ENCODE measurements at places on chromosomes 3 and 15. TPM values are rescaled to one million over a fixed set of nuclear protein-coding genes. Genes with fewer than 3 reads are reported as not detected.

The DOCK3 gene
- 1.4 TPM for total RNA-seq

GRCh38 chr3:94402126-94402525, 339.3 kb downstream of the NSUN3 start:
- no peaks in the 10 kb centered on the region for H3K27me3 ChIP-seq
- no peak for DNase-seq
- no peaks in the 10 kb centered on the region for H3K4me1 ChIP-seq
- no peak overlapping the region for H3K27ac ChIP-seq
- no peaks in the 10 kb centered on the region for H3K36me3 ChIP-seq

DNA sequence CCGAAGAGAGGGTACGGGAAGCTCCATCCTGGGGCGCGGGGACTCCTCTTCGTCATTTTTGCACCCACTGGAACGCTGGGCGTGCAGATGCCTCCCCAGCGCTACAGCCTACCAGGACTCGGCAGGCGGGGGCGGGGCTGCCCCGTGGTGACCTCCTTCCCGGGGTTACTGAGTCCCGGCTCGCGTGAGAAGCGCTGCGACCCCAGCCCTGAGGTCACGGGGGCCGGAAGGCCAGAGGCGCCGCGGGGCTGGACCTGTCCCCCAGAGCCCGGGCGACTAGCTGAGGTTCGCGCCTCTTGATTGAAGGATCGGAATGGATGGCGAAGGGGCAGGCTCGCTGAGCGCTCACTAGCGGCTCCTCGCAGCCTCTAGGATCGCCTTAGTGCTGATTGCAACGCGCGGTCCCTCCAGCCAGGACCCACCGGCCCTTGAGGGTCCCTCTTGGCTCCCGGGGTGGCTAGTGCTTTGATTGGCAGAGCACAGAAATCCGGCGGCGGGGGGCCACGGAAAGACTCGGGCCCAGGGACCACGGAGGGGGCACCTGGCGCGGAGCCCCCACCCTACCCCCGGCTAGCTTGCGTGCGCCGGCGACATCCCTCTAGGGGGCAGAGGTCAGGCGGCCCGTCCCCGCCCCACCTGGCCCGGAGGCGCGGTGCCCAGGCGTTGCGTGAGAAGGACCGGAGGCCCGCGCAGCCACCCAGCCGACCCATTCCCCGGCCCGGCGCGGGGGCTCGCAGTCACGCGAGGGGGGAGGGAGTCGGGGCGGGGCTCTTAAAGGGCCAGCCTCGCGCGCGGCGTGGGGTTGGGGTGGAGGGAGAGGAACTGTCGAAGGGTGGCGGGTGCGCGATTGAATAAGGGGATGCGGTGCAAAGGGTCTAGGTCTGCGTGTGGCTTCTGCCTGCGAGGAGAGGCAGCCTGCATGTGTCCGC, 781 bp upstream of the CYP1A1 start:
- H3K27ac ChIP-seq = peak overlapping the region; percentile 65
- H3K36me3 ChIP-seq = no peaks in the 10 kb centered on the region
- H3K4me3 ChIP-seq = peak overlapping the region; percentile 58
- no peak for DNase-seq

DNA sequence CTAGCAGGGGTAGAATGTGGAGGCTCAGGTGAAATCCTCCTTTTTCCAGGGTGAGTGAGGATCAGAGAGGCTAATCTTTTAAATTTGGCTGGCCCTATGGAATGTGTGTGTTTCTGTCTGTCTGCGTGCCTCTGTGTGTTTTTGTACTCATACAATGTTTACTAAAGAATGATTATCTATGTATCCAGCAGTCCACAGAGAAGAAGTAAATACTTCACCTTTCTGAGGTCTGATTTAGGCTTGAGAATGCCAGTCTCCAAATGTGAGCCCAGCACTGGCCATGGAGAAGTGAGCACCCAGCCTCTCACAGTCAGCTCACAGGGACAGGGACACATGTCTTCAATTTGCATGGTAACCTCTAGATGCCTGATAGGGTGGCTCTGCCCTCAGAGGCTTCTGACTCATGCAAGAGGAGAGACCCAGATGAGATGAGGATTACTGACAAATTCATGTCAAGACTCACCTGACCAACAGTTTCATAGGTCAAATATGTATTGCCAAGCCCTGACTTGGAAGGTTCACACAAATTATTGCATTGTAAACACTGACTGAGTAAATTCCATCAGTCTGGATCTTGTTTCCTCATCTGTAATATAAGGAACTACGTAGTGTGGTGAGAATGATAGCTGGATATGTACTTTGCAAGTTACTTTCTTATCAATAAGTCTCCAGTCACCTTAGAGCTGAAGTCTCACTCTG, 31.0 kb downstream of the ENTPD3 start:
- DNase-seq = no peak
- H3K36me3 ChIP-seq = no peaks in the 10 kb centered on the region
- H3K27me3 ChIP-seq = no peaks in the 10 kb centered on the region
- H3K4me1 ChIP-seq = no peaks in the 10 kb centered on the region

Data from left lung (tissue), 14 donors.